ENCODE measurements at places on chromosomes 11 and 22. TPM values are rescaled to one million over a fixed set of nuclear protein-coding genes. Genes with fewer than 3 reads are reported as not detected.

The GLYATL2 gene
- polyA plus RNA-seq, result 3.2 TPM

GRCh38 chr11:72330131-72330727 is 86.3 kb upstream of the PHOX2A start:
- no peak for DNase-seq

DNA sequence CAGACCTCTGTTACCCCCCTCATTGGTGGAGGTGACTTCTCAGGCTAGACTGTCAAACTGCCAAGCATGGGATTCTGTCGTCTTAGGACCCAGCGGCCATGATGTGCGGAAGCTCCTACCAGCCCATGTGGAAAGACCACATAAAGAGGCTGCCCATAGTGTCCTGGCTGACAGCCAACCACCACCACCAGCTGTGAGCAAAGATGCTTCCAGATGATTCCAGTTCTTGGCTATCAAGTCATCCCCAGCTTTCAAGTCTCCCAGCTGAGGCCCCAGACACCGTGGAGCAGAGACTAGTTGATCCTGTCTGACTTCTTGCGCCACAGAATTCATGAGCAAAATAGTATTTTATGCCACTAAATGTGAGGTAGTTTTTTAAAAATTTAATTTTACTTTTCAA is 32.9 kb downstream of the SCUBE1 start:
- DNase-seq, result no peak

DNA sequence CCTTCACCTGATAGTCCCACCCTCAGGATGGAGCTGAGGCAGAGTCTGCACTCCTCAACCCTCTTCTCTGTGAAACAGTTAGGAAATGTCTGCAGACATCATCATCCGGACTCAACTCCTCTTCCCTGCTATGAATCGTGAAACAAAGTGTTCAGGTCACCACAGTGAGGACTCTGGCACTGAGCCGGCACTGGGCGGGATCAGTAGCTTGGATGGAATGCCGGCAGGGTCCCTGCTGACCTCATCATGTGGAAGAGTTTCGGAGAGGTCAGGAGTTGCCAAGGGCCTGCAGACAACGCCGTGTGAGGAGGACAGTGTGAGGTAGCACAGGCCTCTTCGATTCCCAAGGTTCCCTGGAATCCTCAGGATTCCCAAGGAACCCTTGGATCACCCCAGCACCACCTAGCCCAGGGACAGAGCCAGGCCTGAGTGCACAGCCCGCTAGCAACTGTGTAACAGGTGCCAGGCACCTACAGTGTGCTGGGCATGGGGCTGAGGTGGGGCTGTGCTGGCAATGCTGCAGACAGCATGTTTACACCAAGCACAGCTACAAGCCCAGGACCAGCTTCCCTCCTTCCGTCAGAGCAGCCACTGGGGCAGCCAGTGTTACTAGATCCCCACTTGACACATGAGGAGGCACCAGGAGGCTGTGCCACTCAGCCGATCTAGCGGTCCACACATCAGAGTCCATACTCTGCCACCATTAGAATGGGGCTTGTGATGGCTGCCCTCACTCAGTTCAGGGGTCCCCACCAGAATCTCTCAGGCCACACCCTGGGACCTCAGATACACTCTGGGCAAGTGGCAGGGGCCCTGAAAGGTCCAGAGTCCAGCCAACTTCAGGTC is 693 bp upstream of the LINC01488 start:
- DNase-seq, result peak; percentile 34

GRCh38 chr11:12472401-12473005 is 95.1 kb downstream of the PARVA start:
- DNase-seq, result no peak

GRCh38 chr22:43262990-43263644 is 76.2 kb upstream of the TTLL12 start:
- DNase-seq, result no peak

GRCh38 chr11:64934682-64935358 is 873 bp downstream of the GPHA2 start:
- DNase-seq, result no peak

DNA sequence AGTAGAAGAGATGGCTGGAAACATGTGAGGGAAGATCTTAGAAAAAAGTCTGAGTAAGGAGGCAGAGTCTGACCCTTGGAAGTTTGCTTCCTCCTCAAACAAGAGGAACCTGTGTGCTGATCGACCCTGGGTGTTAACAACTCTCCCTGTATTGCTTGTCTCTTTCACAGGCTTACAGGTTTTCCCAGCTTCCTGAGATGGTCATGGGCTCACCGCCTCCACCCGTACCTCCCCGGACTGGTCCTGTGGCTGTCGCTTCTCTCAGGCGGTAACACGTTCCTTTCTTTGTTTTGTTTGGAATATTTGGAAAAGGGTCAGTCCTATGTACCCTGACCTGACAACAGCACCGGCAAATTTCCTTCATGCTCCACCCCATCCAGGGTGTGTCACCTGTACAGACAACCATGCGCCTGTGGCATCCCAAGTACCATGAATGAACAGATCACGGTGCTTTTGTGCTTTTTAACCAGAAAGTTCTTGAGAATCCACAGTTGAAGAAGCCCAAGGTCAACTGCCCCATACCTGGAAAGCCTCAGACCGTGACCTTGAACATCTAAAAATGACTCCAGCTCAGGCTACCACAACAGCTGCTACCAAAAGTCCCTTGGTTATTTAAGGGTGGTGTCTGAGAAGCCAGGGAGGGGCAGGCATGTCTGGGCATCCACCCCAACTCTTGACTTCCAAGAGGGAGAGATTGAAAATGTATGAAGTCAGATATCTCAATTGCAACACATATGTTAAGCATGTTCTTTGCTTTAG is 44.6 kb downstream of the C11orf91 start:
- no peak for DNase-seq

GRCh38 chr11:1218788-1219445 is 3.9 kb upstream of the MUC5B start:
- DNase-seq, result no peak

- DNase-seq, result no peak
Observed at GRCh38 chr22:17955590-17956379, 68.6 kb downstream of the MICAL3 start.

GRCh38 chr11:55658031-55658573 is 3.9 kb upstream of the OR4C6 start:
- no peak for DNase-seq

GRCh38 chr11:131977854-131978253 is 607.4 kb downstream of the NTM start:
- DNase-seq, result no peak

All from right lung (tissue), 10 donors.